NCI-H2081 treated with DMSO at 0.1 percent for 48 hours (cell line): ENCODE measurements at places on chromosomes 4 and X.
A peak's percentile ranks its signal among the peaks of the same experiment; 100 is the strongest.

GRCh38 chrX:103565197-103565596 lies 20.1 kb upstream of the TCEAL4 start:
- DNase-seq, result no peak

GRCh38 chr4:148359769-148360168 lies 82.4 kb downstream of the NR3C2 start:
- no peak for DNase-seq

- DNase-seq, result no peak
These were observed 70.3 kb downstream of the ANXA10 start for GRCh38 chr4:168162604-168163003.

DNA sequence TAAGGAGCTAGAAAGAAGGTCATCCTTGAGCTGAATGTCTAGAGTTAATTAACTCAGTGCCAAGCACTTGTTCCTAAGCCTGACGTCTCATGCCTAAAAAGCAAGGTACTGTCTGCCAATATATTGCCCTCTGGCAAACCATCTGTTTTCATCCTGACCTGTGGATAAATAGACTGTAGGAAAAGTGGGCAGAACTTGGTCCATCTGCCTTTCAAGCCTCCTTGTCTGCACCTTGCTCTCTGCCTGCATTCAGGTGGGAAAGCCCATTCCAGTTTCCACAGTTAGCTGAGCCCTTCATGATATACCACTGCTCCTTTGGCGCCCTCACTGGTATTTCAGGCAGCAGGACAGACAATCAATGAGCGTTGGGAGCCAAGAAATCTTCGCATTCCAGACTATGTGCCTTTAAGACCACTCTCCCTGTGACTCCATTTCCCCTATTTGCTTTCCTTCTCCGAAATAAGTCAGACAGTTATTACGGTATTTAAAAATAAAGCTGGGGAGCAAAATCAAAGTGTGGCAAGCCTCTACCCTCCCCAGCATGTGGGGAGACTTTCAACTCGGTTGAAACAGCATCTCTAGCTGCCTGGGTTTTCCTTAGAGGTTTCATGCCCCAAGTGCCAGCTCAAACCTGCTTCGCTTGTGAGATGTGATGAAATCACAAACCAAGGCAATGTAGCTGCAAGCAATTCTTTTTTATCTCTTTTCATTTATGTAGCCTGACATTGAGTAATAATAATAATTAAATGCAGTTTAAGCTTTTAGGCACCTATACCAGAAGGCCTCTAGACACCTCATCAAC lies 2.5 kb upstream of the CCDC149 start:
- no peak for DNase-seq

GRCh38 chrX:155767051-155767875 lies 113.9 kb upstream of the VAMP7 start:
- no peak for DNase-seq

- DNase-seq, result no peak
These were observed 517.4 kb downstream of the RPA4 start for GRCh38 chrX:97401154-97401553.

GRCh38 chr4:154329939-154330338 lies 161.7 kb downstream of the DCHS2 start:
- no peak for DNase-seq

DNA sequence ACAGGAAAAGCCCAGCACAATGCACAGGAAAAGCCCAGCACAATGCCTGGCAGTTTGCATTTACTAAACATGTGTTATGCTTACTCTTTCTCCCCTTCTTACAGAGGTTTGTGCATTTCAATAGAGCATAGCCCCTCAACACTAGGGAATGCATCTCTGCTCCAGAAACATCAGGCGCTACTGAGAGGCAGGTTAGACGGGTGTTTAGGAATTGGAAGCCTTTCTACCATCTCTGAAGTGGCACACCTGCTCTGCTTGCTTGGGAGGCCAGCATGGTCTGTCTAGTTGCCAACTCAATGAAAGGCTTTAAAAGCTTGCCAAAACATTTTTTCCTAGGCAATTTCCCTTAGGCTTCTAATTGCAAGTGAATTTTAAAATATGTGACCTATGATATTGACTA lies 55.7 kb downstream of the GRID2 start:
- peak; percentile 6 for DNase-seq

GRCh38 chrX:132791714-132792113 lies 166.7 kb downstream of the HS6ST2 start:
- no peak for DNase-seq

- DNase-seq, result no peak
These were observed 1.0 kb upstream of the AASDH start for GRCh38 chr4:56388306-56388705.

DNA sequence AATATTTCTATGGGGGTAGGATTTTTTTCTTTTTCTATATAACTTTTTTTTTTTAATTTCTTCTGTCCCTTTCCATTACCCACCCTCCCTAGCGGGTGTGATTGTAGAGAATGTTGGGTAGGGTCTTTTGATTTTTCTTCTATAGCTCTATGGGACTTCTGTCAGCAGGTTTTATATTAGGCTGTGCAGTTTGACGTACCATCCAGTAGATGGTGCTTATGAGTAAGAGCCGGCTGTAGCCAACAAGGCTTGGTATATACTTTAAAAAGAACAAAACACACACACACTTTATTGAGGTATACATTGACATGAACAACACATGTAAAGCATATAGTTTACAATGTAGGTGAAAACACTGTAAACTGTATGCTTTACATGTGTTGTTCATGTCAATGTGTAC lies 247.9 kb upstream of the POF1B start:
- DNase-seq, result no peak

DNA sequence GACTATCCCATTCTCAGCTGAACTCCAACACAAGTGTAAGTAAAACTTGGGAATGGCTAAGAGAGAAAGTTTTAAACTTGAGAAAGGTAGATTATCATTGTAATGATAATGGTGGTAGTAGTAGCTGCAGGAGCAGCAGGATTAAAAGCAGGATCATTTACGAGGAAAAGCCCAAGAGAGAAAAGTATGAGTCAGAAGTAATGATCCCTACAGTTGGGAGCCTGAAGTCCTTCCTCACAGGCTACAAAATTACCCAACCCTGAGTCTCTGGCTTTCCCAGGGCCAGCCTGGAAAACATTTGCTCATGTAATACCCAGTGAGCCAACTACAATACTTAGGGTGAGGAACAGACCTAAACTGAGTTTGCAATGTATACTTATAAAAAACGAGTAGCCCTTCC lies 4.4 kb upstream of the PRDM8 start:
- DNase-seq, result no peak

DNA sequence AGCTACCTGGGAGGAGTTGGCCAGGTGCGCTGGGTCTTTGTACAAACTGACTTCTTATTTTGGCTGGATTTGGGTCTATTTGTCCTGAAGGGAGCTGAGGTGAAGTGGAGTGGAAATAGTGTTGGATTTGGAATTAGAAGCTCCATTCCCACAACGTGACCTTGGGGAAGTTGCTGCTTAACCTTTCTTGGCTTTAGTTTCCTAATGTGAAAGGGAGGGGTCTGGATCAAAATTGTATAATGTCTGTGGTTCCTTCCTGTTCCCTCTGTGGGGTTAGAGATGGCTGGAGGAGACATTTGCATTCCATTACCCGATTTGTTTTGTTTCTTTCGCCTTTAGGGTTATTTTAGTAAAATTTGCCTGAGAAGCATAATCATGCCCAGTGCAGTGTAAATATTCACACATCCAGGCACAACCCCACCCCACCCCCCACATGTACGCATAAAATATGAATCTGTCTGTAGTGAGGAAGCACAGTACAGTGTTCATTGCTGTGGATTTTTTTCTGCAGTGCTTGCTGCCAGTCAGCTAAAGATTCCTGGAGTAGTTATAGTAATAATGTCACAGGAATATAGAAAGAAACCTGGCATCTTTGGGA lies 21.5 kb downstream of the JADE1 start:
- DNase-seq, result no peak

DNA sequence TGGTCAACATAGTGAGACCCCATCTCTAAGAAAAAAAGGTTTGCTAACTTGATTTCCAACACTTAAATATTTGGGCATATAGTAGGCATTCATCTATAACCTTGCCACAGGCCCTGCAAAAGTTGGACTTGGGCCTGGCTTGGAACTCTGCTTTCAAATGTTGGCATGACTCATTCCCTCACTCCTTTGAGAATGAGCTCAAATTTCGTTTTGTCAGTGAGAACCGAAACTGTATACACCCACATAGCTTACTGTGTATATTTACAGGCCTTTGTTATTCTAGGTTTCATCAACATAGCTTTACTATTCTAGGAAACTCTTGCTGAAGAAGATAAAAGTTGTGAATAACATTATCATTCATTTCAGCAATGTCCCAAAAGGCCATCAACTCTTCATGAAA lies 88.7 kb upstream of the ELOVL6 start:
- no peak for DNase-seq

DNA sequence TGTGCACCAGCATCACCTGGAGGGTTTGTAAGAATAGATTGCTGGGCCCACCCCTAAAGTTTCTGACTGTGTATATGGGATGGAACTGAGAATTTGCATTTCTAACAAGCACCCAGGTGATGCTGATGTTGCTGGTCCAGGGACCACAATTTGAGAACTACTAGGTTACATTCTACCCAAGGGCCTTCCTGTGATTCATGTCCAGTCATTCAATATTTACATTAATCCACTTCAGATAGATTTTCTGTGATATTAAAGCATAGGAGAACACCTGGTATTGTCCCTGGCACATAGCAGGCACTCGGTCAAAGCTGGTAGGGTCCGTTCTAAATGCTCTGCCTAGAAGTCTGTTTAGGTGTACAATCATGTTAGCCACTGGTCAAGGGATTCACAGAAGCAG lies 19.5 kb upstream of the XPNPEP2 start:
- no peak for DNase-seq

DNA sequence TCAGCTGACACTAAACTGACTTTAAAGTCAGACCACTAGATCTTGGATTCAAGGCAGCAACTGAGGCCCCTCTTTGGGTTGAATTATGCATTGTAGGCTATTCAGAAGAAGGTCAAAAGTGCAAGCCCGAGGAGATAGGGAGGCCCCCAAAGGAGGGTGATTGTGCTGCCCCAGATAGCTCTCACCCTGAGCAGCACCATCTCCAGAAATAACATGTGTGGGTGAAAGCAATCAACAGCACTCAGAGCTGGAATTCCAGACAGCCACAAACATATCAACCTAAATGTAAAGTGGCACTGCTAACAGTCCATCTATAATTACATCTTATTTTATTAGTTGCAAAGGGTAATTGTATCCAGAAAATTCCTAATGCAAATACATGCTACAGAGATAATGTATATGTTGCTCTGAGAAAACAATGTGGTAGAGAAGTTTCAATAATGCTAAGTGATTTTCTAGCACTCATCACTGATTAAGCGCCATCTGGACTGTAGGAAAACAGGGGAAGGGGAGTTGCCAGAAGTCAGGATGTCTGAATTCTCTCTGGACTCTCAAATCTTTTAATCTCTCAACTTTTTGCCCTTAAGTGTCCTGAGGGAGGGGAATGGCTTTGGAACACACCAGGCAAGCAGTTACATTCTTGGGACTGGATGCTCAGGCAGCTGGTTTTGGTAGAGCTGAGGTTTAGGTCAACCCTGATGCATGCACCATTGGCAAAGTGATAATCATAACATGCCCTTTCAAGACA lies 61.8 kb upstream of the SFRP2 start:
- DNase-seq, result no peak

- DNase-seq, result no peak
These were observed 4.5 kb downstream of the RAB39B start for GRCh38 chrX:155259752-155260151.

GRCh38 chrX:9312922-9313867 lies 151.7 kb upstream of the TBL1X start:
- no peak for DNase-seq

GRCh38 chr4:7348946-7349900 lies 85.5 kb downstream of the PSAPL1 start:
- DNase-seq, result no peak

- no peak for DNase-seq
These were observed 225.5 kb upstream of the ANKRD50 start for GRCh38 chr4:124937993-124938392.
